ENCODE measurements at places on chromosomes 5 and 9.

- H3K4me3 ChIP-seq = no peak overlapping the region
- H3K27me3 ChIP-seq = no peaks in the 10 kb centered on the region
- H3K4me1 ChIP-seq = no peaks in the 10 kb centered on the region
- H3K36me3 ChIP-seq = no peaks in the 10 kb centered on the region
- no peak overlapping the region for H3K27ac ChIP-seq
Observed at GRCh38 chr5:130227699-130228098, 323.4 kb downstream of the CHSY3 start.

DNA sequence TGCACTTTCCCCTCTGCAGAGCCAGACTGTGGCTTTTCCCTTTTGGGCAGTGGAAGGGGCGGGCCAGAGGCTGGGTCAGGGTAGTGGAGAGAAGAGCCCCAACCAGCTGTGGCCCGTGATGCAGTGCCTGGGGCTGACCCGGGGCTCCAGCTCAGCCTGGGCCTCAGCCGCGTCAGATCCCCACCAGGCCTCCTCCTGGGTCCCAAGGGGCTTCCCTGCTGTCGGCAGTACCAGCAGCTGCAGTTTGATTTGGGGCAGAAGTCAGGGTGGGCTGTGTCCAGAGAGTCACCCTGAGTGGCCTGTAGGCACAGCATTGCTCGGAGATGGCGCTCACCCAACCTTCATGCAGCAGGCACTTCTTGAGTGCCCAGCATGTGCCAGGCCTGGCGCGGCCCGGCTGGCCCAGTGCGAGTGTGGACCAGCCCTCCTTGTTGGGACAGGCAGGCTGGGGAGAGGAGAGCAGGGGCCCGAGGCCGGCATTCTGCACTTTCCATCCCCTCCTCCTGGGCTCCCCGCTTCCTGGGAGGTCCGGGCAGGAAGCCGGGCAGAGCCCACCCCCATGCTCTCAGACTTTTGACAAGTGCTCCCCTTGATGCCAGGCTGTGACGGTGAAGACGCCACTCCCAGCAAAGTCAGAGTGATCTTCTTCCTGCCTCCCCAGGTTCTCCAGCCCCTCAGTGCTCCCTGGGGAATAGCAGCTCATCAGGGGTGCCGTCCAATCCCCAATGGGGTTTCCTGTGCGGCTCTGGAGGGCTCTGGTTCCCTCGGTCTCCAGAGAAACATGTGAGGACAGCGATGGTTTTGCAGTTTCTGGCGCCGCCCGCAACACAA, 88.3 kb upstream of the COL5A1 start:
- peaks cover 39% of the 10 kb centered on the region for H3K4me1 ChIP-seq
- no peaks in the 10 kb centered on the region for H3K36me3 ChIP-seq
- H3K27me3 ChIP-seq = no peaks in the 10 kb centered on the region
- H3K4me3 ChIP-seq = no peak overlapping the region
- DNase-seq = no peak
- no peak overlapping the region for H3K27ac ChIP-seq

- H3K36me3 ChIP-seq = no peaks in the 10 kb centered on the region
- H3K27me3 ChIP-seq = no peaks in the 10 kb centered on the region
- H3K27ac ChIP-seq = no peak overlapping the region
- no peaks in the 10 kb centered on the region for H3K4me1 ChIP-seq
- no peak for DNase-seq
- no peak overlapping the region for H3K4me3 ChIP-seq
Observed at GRCh38 chr5:61264273-61264661, 67.8 kb upstream of the ZSWIM6 start.

GRCh38 chr5:108054349-108054748, 327.5 kb downstream of the FBXL17 start:
- no peak overlapping the region for H3K27ac ChIP-seq
- H3K27me3 ChIP-seq = no peaks in the 10 kb centered on the region
- no peaks in the 10 kb centered on the region for H3K4me1 ChIP-seq
- DNase-seq = no peak
- H3K4me3 ChIP-seq = no peak overlapping the region

DNA sequence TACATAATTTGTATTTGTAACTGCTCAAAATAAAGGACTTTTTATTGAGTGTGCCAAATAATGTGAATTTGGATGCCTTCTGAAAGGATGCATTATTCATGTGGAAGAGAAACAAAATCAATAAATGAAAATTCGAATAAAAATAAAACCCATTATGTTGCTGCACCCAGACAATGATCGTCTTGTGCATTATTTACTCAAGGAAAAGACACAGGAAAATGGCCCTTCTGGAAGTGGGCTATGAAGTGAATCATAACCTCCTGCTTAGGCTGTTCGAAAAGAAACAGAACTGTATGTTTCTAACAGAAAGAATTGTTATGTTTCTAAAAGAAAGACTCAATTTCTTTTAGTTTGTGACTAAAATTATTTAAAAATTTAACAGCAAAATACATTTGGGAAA, 168.9 kb upstream of the NFIB start:
- no peaks in the 10 kb centered on the region for H3K27me3 ChIP-seq
- no peak for DNase-seq
- no peaks in the 10 kb centered on the region for H3K4me1 ChIP-seq
- H3K36me3 ChIP-seq = no peaks in the 10 kb centered on the region
- no peak overlapping the region for H3K4me3 ChIP-seq

GRCh38 chr5:140214831-140215230, 39.8 kb downstream of the CYSTM1 start:
- H3K4me1 ChIP-seq = peaks cover 53% of the 10 kb centered on the region
- no peak overlapping the region for H3K27ac ChIP-seq
- H3K36me3 ChIP-seq = no peaks in the 10 kb centered on the region

Data from right atrium auricular region (tissue), 2 donors.